ENCODE measurements at places on chromosomes 6 and 20.
A peak's percentile ranks its signal among the peaks of the same experiment; 100 is the strongest.

- DNase-seq, result peak; percentile 90
Measured at GRCh38 chr6:47097092-47097945, 55.2 kb upstream of the ADGRF1 start.

- no peak for DNase-seq
Measured at GRCh38 chr20:19419396-19419795, 207.0 kb downstream of the SLC24A3 start.

DNA sequence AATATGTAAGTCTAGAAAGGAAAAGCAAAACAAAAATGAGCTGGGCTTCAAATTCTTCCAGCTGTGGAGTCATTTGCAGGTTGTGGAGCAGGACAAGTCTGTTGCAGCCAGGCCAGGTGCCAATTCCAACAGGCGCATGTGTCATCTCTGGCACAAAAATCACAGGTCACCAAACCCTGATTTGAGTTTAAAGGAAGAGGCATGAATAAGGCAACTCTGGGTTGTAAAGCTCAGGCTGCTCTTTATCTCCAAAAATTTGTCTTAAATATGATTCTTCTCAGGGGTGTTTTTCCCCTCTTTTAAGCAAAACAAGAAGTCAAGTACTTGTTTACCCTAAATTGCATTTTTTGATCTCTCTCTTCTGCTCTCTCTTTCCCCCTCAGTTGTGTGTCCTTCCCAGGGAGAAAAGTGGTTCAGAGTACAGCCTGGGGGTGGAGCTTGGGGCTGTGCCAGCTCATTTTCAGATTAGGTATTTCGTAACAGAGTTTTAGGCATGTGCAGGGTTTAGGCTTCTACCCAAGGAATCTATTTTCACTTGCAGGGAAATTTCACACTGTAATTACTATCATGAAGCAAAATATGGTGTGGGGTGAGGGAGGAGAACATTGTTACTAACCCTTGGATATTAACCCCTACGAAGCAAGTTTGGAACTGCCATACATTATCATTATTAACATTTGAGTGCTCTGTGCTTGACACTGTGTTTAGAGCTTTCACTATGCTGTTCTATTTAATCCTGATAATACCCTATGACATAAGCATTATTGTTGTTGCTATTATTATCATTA lies 8.3 kb upstream of the NCOA3 start:
- DNase-seq, result peak; percentile 71

DNA sequence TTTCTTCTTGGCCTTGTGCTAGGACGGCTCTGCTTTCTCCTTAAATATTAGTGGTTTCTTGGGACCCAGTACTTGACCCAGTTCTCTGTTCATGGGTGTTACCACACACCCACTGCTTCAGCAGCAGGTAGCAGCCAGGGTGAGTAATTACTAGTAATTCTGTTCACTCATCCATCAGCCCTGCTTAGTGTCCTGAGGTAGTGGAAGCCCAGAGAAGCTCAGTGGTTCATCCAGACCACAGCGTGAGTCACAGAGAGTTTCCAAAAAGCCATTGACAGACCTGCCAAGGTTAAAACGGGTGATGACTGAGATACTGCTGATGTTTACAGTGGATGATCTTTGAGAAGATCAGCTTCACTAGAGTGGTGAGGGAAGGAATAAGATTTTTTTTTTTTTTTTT lies 51.7 kb upstream of the HINT3 start:
- no peak for DNase-seq

DNA sequence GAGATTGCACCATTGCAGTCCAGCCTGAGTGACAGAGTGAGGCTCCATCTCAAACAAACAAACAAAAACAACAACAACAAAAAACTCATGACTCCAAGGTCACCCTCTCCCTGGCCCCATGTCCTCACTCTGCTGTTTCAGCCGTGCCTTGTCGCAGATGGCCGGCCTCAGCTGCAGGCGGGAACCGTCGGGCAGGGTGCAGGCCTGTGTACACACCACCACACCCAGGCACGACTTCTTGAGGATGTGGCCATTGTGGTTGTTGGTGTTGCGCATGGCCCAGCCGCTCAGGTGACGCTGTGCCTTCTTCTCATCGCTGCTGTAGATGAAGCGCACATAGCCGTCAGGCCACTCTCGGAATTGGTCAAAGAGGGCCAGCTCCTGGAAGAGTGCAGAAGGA lies 4.8 kb downstream of the GCM2 start:
- DNase-seq, result no peak

DNA sequence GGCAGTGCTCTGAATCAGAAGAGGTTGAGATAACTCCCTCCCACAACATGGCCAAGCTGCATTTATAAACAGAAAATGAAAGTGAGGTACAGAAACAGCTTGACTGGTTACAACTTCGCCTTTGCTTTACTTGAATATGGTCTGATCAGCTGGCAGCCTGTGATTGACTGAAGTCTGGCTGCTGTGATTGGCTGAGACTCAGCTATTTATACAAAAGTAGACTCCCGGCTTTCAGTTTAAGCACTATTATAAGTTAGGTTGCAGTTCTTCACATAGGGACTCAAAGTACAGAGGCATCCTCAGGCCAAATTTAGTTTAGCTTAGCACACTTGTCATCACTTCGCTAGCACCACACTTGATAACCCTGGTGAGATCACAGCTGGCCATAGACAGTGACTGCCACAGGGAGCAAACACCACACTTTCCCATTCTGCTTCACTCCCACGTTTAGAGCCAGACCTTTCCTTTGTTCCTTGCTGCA lies 362.6 kb downstream of the EPM2A start:
- peak; percentile 9 for DNase-seq

DNA sequence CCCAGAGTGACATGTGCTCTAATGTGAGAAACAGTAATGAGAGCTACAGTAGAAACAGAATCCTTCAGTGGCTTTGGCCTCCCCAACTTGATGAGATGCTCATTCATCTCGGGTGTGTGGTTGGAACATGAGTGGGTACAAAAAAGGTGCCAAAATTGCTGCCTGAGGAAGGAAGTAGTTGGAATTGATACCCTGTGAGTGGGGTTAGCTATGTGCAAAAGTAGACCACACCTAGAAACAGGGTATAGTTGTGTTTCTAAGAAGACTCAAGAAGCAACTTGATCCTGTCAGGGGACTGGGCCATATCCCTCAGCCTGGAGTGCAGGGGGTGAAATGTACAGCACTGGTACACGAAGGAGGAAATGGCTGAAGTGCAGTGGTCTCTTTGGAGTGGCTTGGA lies 206.4 kb upstream of the SUPT3H start:
- no peak for DNase-seq
